ENCODE measurements at places on chromosomes 11 and 22.

GRCh38 chr22:48780597-48781277 lies 1046.9 kb downstream of the BRD1 start:
- DNase-seq: no peak

DNA sequence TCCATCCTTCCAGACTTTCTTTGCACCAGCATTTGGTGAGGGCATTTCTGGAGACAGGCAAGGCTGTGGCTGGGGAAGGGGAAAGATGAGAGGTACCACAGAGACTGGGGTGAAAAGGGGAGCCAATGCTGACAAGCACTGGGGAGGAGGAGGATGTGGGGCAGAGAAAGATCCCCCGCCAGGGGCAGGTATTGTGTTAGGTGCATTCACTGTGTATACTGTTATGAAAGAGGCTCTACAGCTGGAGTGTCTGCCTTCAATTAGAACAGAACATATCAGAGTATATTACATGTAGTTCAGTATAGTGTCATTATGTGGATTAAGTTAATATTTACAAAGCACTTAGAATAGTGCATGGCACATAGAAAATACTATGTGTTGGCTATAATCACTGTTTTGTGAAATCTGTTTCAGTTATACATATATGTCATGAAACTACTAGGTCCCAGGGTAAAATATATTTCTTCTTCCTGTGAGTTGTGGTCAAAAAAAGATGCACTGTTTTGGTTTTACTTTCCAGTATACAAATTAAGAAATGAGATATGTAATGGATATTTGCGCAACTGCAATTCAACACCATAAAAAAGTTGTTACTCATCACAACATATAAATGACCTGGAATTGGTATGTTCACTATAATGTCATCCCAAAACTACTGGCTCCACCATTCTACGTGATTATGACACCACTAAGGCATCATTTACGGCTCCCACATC lies 8.4 kb downstream of the MSANTD2 start:
- DNase-seq: no peak

GRCh38 chr11:46557684-46558151 lies 36.1 kb downstream of the AMBRA1 start:
- DNase-seq: no peak

DNA sequence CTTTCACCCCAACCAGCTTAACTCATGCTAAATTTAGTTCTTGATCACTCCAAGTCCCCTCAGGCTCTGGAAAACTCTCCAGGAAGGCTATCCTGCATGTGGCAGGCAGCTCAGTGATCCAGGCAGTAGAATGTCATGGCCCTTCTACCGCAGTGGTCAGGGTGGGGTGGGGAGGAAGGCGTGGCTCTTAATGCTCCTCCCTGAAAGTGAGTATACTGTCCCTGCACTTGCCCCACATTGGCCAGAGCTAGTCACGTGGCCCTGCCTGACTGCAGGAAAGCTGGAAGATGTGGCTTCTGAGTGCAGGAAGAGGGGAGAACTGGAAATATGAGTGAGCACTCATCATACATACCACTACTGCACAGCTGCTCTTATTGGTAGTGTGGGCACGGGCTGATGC lies 102.1 kb downstream of the GRAMD1B start:
- no peak for DNase-seq

GRCh38 chr11:64060861-64061444 lies 25.2 kb downstream of the FLRT1 start:
- DNase-seq: peak; percentile 24

GRCh38 chr22:17944256-17944655 lies 80.1 kb downstream of the MICAL3 start:
- DNase-seq: no peak

GRCh38 chr22:19882446-19883381 lies 28.0 kb upstream of the GNB1L start:
- no peak for DNase-seq

- DNase-seq: no peak
These were observed 10.1 kb downstream of the TECTA start for GRCh38 chr11:121110871-121111724.

DNA sequence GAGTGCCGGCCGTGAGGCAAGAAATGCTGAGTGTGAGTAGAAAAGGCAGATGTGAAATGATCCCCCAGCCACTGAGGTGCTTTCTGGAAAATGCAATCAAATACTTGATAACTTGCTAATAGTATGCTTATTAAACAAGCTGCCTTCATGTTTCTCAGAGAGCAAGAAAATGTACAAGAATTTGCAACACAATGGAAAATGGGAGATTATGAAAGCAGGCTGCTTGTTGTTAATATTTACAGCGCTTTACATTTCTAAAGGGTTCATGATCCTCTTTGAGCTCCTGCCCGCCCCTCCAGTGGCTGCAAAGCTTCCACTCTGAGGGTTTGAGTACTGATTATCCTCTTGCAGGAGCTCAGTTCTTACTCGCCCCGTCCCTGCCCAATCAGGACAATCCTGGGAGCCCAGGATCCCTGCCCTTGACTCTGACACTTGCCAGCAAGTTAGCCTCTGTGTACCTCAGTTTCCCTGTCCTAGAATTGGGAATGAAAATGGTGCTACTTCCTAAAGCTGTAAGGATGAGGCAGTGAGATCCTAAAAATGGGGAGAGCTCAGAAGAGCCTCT lies 645.1 kb downstream of the TBC1D22A start:
- DNase-seq: no peak

DNA sequence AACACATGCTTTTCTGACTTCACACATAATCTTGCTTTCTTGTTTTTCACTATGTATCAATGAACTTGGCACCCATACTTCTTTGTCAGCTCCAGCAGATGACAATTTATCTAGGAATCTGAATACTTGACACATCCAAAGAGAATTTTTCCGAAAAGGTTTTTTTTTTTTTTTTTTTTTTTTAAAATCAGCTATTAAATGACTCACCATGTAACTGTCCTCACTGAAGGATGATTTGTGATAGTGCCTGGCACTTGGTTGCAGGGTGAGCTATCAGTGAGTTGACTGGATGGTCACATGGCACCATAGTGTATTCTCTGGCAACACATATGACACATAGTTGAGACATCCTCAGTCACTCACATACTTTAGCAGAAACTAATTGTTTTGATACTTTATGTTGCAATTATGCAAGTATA lies 133.4 kb upstream of the E2F8 start:
- no peak for DNase-seq

DNA sequence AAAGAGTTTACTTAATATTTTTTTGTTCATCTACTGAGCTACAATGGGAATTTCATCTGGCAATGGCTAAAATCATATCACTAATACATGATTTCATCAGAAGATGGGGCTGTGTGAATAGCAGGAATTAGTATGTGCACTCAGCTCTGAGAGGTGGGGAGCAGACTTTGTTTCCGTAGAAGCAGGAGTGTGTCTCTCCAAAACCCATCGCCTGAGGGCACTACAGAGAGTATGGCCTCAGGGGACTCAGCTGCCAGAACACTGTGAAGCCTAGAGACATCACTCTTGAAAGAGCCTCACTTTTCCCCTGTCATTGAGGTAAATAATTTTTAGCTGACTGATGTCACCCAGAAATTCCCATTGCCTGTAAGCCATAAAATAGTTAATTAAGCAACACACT lies 261.4 kb upstream of the ISX start:
- DNase-seq: no peak

- no peak for DNase-seq
These were observed 630.4 kb upstream of the CCDC179 start for GRCh38 chr11:23490557-23491235.

- DNase-seq: no peak
These were observed 1.0 kb upstream of the ELF5 start for GRCh38 chr11:34514597-34514996.

DNA sequence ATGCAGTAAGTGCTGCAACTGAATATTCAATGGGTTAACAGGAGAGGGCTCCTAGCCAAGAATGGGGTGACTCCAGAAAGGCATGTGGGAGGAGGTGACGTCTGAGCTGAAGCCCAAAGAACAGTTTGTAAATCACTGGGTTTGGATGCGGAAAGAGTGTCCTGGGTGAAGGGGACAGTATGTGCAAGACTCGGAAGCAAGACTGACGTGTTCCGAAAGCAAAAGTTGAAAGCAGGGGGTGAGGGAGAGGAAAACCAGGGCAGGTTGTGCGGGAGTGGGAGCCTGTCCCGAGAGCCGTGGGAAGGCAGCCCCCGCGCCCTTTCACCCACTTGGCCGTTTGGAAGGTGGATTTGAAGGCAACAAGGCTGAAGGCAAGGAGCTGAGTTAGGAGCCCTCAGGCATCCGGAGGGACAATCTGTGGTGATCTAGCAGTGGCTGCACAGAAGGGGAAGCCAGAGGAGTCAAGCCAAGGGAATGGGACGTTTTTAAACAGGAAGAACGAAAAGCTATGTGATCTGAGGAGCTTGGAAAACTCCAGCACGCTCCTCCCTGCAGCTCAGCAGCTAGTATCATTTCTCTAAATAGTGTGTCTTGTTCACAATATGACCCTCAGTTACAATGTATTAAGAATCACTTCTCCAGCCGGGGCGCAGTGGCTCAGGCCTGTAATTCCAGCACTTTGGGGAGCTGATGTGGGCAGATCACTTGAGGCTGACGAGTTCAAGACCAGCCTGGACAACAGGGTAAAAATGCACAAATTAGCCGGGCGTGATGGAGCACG lies 7.7 kb downstream of the SLC25A18 start:
- DNase-seq: no peak
